GM12891 (cell line): ENCODE measurements at places on chromosomes 12 and 14.

GRCh38 chr14:69579476-69579875 lies 4.8 kb upstream of the CCDC177 start:
- no peak for DNase-seq

- no peak for DNase-seq
Measured at GRCh38 chr14:52910572-52910971, 40.3 kb downstream of the FERMT2 start.

- DNase-seq = no peak
Measured at GRCh38 chr14:105067140-105067968, 2.1 kb upstream of the GPR132 start.

GRCh38 chr12:21323736-21324135 lies 11.0 kb downstream of the SLCO1A2 start:
- DNase-seq = no peak
